Fibroblast of skin of right biceps (primary cell): ENCODE measurements at places on chromosomes 5 and 9.

GRCh38 chr5:43192558-43193180, 644 bp downstream of the NIM1K start:
- peak; percentile 26 for DNase-seq

DNA sequence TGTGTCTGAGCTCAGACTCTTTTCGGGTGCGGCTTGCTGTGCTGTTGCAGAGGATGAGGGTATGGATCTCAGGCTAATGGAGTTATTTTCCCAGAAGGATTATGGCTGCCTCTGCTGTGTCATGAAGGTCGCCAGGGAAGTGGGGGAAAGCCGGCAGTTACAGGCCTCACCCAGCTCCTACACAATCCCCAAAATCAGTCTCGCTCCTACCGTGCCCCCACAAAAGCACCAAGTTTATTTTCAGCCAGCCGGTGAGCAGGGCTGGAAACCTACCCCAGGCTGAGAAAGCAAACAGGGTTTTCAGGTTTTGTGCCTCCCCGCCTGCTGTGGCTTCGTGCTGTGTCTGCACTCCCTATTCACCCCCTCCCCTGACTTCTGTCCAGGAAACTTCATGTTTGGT, 113.3 kb downstream of the SLC24A2 start:
- DNase-seq: no peak

- peak; percentile 89 for DNase-seq
These were observed 55.9 kb downstream of the TMC1 start for GRCh38 chr9:72577212-72577753.

DNA sequence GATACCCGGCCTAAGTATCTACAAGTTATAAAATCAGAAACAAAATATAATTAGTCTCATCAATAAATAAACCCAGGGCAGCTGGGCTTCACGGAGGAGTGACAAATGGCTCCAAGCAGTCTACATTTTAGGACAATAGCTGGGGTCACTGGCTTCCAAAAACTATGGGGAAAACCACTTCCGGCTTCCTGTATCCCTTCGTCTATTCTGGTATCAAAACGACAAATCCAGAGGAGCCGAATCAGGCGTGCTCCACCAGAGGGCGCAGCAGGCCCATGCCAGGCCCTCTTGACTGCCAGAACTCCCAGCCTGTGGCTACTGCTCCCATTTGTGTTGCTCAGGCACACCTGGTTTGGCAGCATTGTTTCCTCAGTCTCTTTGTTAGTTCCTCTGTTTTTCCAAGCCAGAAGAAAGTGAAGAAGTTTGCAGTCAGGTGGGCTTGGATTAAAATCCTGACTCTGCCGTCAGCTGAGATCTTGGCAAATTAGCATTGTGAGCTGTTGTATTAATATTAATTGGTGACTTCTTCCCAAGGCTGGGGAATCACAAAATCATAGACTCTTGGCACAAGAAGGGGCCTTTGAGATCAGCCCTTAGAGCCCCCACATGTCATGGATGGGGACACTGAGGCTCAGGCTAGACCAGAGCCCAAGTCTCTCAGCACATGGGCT, 11.6 kb upstream of the RAB14 start:
- peak; percentile 86 for DNase-seq

- DNase-seq: no peak
These were observed 50.5 kb downstream of the COMMD10 start for GRCh38 chr5:116135344-116135743.

- DNase-seq: no peak
These were observed 27.7 kb downstream of the PCSK5 start for GRCh38 chr9:75918154-75918553.

- no peak for DNase-seq
These were observed 274.3 kb upstream of the ANKRD55 start for GRCh38 chr5:56507351-56507930.

GRCh38 chr5:41410737-41411136, 99.7 kb downstream of the PLCXD3 start:
- DNase-seq: no peak

DNA sequence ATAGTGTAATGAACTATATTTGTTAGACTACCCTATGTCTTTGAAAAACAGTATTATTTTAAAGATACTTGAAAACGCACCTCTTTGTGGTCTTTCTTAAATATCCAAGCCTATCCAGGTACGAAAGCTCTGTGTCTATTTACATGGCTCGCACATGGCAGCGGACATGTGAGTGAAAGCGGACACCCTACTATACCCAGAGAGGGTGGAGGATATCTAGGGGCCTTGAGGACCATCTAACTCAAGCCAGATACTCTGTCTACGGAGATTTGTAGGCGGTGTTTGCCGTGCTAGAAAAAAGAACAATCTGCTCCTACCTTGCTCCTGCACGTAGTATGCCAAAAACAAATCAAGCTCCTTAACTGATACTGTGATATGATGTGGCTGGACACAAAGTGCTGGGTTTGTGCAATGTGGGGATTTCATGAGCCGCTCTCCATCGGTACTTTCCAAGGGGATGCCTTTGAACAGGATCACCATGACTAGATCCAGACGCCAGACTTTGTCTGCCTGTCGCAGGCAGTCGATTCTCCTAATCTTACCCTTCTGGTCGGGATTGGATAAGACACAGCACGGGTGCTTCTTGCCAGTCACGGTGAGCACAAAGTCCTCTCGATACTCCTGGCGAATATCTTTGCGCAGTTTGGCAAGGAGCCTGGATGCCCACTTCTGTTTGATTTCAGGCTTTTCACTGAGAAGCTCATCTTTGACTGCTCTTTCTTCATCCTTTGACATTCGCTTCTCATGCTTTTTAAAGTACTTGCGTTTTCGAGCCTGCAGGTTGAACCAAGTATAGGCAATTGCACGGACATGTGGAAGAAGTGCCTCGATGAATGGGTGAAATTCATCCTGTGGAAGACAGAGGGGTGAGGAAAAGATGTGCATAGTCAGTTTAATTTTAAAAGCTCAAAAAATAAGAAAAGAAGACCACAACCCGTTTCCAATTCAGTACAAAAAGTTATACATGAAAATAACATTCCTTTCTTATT, 7.0 kb downstream of the NFIB start:
- DNase-seq: peak; percentile 23

DNA sequence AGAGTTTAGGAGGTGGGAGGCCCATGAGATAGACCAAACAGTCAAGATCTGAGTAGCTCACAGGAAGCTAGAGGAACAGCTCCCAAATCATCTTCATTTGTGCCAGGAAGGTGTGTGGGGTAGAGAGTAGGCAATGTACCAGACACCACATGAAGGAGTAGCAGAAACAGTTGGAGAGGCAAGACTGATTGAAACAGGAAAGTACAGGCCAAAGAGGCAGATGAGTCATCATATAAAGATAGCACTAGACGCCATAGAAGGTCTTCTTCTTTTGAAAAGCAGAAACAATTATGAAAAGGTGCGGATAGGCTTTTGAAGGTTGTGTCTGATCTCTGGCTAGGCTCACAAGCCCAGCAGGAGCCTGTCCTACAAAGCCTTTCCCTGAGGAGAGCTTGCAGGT, 62.7 kb upstream of the PALM2AKAP2 start:
- DNase-seq: no peak

DNA sequence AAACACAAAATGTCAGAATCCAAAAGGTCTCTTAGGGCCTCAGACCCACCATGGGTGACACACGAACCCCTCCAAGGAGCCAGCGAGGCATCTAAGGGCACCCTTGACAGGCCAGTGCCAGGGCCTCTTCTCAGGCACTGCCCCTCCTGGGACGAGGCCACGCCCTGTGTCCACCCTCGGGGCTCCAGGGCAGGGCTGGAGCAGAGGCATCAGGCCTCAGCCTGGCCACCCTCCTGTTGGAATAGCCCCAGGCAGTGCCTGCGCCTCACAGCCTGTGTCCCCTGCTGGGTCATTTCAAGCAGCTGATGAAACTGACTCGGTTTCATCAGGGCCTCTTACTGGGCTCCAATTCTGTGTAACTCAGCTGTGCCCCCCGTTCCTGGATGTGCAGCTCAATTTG, 32.8 kb upstream of the SUSD3 start:
- no peak for DNase-seq

GRCh38 chr5:93579692-93580062, 1.3 kb downstream of the NR2F1-AS1 start:
- no peak for DNase-seq
